Fibroblast of skin of left quadriceps (primary cell): ENCODE measurements at places on chromosomes 11 and 22.

- DNase-seq: no peak
Measured at GRCh38 chr11:75029836-75030631, 41.3 kb downstream of the NEU3 start.

GRCh38 chr11:85827748-85828639 is 17.1 kb upstream of the SYTL2 start:
- DNase-seq: peak; percentile 97

DNA sequence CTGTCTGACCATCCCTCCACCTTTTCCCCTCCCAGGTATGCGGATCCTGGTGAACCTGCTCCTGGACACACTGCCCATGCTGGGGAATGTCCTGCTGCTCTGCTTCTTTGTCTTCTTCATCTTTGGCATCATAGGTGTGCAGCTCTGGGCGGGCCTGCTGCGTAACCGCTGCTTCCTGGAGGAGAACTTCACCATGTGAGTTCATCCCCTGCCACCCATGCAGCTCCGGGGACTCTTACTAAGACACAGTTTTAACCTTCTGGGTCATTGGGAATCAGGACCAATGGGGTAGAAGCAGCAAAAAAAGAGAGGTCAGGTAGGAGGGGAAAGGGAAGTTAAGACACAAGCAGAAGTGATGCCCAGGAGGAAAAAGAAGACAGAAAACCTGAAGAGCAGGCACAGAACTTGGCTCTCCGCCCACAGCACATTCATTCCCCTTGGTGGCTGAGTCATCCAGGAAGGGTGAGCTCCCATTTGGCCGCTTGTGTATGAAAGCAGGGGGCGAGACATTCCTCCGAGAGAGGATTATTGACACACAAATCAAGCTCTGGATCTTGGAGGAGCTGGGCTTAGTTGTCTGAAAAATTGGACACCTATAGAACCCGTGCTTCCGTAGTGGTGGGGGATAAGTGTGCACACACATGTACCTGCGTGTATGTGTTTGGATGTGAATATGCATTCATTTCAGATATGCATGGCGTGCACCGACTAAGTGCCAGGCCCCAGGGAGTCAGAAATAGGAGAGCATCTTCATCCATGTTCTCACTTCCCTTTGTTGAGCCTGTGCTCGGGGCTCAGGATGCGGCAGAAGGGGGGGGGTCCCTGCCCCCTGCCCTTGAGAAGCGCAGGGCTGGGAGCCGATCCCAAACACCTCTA is 64.2 kb downstream of the CACNA1I start:
- DNase-seq: peak; percentile 72

GRCh38 chr11:23097891-23098290 is 237.6 kb upstream of the CCDC179 start:
- DNase-seq: no peak

GRCh38 chr11:117187799-117188481 is 9.4 kb downstream of the SIDT2 start:
- DNase-seq: no peak

DNA sequence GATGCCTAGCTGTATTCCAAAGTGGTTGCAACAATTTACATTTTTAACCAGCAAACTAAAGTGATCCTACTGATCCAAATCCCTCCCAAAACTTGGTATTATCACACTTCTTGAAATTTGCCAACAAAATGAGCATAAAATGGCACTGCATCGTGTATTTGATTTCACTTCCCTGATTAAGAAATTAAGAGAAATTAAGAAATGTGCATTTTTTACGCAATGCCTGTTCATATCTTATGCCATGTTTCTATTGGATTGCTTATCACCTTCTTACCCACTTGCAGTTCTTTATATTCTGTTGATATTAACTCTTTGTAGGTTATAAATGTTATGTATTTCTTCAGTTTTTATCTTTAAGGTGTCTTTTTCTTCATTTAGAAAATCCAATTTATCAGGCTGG is 80.6 kb downstream of the DENND5A start:
- DNase-seq: no peak

GRCh38 chr11:44868455-44869421 is 81.9 kb downstream of the TP53I11 start:
- no peak for DNase-seq

GRCh38 chr22:40271440-40271839 is 74.9 kb upstream of the ADSL start:
- no peak for DNase-seq

DNA sequence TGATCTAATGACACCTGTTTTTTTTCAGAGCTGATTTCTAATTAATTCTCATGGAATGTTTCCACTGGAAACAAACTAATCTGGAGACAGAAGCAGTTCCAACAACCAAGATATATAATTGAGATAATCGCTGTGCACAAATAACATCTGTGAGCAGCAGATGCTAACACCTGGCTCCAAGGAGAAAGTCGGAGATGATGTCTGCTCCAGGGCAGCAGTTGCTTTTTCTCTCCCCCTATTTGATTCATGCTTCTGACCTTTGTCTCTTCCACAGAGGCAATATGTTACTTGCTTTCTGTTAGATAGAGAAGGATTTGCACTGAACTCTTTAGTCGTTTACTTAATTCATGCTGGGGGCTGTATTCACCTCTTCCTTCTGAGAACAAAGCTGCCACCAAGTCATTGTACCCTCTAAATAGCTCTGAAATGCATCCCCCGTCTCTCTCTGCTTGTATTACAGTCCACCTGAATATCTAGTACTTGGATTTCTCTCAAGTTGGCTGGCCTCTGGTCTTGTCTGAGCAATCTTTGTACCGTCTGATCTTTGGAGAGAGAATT is 187.4 kb downstream of the MYO18B start:
- DNase-seq: no peak

DNA sequence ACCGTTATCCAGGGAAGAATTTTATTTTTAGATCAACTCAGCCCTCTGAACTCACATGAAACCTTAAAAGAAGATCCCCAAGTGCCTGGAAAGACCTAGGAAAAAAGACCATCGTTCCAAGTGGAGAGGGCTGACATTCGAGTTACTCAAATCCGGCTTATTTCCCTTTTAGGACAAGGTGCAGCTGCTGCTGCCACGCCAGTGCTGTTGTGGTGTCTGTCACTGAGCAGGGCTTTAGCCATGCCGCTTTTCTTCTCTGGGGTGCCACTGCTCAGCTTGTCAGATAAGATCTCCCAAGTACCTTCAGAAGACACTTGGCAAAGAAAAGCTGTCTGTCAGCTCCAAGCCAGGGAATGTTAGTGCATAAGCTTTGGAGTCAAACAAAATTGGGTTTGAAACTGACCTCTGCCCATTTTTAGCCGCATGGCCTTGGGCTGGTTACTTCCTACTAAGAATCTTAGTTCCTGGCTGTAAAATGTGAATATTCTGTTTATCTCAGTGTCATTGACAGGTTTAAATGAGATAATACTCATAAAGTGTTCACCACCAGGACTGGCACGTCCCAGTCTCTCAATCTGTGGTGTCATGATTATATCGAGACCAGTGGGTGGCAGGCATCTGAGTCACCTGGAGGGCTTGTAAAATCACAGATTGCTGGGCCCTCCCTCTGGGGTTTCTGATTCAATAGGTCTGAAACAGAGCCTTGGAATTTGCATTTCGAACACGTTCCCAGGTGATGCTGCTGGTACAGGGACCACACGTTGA is 117.5 kb downstream of the PKNOX2 start:
- DNase-seq: no peak

DNA sequence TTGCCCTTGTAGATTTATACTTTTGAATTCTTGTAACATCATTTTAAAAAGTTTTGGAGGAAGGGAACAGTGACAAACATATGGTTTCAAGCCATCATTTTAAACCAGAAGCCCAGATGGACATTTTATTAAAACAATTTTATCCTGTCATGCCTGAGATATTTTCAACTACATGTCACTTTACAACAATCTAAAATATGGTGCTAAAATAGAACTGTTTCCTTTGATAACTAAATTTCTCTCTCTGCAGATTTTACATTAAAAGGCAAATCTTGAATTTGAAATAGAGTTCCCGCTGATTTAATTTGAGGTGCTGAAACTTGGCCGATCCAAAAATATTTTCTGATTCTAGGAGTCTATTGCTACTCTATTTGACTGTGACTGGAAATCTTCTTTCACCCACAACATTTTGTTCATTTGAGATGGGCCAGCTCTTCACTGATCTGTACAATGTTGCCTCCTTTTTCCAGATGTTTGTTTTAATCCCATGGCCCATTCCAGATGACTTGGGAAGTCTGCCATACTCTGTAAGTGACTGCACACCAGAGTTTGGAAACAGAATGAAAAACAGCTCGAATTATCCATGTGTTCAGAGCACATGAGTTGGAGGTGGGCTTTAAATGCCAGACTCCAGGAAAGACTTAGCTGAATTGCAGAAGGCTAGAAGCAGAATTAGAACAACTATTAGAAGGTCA is 402.5 kb downstream of the TMEM135 start:
- no peak for DNase-seq

GRCh38 chr11:48017831-48018527 is 37.6 kb downstream of the PTPRJ start:
- DNase-seq: no peak

DNA sequence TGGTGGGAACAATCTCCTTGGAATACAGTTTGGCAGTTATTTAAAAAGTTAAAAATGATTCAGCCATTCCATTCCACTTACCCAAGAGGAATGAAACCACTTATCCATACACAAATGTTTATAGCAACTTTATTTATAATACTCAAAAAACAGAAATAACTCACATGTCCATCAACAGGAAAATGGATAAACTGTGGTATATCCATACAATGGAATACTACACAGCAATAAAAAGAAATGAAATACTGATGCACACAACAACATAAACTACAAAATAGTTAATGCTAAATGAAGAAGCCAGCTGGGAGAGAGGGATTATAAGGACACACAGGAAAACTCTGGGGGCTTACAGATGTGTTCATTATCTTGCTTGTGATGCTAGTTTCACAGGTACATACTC is 64.7 kb downstream of the FCHSD2 start:
- DNase-seq: no peak

- no peak for DNase-seq
Measured at GRCh38 chr22:39468487-39469325, 11.9 kb downstream of the MGAT3 start.

DNA sequence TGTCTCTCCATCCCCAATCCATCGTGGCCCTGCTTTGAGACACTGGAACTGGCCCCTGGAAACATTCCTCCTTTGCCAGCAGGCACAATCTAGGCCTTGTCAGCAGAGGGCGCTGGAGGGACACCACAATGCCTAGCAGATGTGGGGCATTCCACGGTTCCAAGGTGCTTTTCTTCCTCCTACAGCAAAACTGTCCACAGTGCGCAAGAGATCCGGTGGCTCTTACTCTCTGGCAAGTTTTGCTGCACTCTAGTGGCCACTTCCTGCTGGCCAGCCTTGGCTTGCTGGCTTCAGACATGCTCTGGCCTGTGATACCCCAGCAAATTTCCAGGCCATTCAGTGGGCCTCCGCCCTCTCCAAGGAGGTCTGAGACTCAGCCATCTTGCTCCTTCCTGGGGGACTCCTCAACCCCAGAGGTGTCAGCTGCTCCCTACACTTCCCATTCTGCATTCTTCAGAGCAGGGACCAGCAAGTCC is 17.1 kb upstream of the RBM4B start:
- peak; percentile 89 for DNase-seq

GRCh38 chr11:69662806-69663205 is 12.3 kb downstream of the LTO1 start:
- DNase-seq: no peak

DNA sequence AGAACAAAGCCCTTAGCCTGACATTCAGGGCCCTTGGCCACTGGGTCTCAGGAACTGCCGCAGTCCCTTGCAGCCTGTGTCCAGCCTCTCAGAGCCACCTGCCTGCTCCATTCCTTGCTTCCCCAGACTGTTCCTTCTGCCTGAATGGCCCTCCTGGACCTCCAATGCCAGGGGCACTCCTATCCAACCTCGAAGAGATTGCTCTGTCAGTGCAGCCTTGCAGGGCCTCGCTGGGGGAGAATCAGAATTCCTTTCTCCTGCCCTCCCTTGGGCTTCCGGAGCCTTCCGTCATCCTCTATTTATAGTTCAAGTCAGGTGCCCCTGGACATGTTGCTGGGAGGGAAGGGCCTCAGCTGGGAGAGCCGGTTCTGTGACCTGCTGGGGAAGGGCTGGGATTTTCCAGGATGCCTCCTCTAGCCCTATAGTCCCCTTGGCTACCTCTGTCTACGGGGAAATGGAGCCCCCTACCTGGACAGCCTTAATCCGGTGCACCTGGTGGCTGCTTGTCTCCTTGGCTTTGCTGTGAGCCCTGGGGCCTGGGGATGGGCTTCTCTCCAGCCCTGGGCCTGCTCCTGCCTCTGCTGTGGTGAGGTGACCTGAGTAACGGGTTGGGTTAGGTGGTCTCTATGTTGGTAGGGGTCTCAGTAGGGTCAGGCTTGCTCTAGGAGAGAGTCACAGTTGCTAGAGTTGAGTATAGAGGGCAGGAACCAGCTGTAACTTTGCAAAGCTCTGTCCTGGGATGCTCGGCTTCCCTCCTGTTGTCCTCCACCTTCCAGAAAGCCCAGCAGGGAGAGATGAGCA is 45.9 kb upstream of the SYT7 start:
- no peak for DNase-seq

DNA sequence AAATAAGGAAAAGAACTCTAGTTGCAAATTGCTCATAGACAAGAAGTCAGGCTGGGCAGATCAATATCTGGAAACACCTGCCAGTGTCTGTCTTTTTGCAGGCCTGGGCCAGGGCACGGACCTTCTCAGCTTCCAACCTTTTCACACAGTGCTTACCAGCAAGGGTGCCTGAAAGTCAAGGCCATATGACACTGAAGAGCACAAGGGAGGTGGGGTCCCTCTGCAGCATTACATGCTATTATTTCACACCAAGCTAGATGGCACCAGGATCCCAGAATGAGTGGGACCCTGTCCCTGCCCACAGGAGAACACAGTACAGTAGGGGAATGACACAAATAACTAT is 5.9 kb upstream of the PEX26 start:
- no peak for DNase-seq

DNA sequence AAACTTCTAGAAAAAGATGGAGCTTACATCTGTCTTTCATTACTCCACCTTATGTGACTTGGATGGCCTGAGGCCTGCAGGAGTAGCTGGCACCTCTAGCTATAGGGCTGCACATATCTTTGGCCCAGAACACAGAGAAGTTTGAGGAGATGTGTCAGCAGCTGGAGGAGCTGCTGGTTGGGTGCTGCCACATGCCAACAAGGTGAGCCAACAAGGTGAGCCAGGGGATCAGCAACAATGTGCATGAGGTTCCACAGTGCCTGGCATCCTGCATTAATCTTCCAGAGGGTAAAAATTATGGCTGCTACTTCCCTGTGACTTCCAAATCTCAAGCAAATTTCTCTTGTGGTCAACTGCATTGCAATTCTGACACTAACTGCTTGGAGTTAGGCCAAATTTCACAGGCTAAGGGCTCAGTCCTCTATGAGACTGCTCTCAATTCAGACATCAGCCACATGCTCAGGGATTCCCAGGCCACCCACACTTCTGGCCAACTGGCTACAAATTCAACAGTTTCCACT is 16.0 kb downstream of the RBM7 start:
- peak; percentile 31 for DNase-seq

- DNase-seq: no peak
Measured at GRCh38 chr22:37123649-37124048, 14.1 kb upstream of the TMPRSS6 start.

GRCh38 chr11:5923427-5923776 is 18.6 kb upstream of the OR56A3 start:
- no peak for DNase-seq

- no peak for DNase-seq
Measured at GRCh38 chr22:17264321-17265052, 45.3 kb upstream of the ADA2 start.
